ENCODE measurements at places on chromosomes 4 and X.
A peak's percentile ranks its signal among the peaks of the same experiment; 100 is the strongest.

DNA sequence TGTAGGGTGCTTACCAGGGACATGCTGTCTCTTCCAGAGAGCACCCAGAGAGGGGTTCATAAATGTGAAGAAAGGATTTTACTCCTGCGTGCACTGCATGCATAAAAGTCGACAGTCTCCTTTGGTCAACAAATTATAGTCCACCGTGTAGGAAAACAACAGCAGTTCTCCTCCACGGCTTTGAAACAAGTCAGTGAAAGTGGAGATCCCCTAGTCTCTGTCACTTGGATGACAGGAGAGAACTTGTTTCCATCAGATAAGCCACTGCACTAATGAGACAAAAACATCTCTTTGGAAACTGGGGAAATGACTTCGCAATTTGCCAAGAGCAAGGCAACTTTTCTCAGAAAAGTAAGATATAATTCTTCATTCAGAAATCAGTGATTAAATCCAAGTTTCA lies 9.7 kb downstream of the UNC5C start:
- DNase-seq, result no peak

DNA sequence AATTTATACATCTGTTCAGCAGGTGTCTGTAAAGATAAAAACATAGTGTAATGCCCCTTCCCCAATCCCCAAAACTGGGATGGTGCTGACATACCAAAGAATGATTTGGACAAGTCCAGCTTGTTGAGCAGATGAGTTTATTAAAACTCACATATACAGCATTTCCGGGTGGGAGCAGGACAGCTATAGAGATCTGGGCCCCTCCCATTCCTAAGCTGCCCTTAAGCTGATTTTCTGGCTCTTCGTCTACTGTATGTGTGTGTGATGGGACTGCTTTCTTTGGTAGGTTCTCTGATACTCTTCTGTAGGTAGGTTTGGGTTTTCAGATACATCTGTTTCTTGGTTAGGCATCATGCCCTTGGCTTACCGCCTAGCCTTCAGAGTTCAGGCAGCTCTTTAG lies 703.7 kb upstream of the PCDH10 start:
- no peak for DNase-seq

DNA sequence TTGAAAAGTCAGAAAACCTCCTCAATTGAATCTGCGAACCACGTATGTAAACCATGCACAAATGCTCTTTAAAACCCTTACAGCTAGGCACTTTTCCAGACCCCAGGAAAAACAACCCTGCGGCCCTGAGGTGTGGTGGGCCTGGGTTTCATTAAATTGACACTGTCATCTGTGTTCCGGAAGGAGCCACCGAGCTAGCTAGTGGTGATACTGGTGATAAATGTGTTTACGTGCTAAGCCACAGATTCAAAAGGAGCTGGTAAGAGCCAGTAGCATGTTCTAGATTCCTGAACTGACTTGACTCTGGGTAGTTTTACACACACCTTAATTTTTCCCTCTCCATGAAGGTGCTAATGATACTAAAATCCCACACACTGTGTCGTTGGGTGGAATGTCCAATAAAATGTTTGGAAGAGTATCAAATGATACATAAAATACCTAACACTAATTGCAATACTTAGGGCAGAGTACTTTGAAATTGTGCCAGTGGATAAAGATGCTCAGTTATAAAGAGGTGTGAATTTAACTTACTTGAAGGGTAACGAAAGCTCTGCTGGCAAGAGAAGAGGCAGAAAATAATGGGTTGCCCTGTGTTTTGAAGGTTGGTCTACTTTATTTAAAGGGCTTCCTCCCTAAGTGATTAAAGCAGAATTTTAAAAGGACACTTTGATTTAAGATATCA lies 8.5 kb downstream of the SMS start:
- no peak for DNase-seq

DNA sequence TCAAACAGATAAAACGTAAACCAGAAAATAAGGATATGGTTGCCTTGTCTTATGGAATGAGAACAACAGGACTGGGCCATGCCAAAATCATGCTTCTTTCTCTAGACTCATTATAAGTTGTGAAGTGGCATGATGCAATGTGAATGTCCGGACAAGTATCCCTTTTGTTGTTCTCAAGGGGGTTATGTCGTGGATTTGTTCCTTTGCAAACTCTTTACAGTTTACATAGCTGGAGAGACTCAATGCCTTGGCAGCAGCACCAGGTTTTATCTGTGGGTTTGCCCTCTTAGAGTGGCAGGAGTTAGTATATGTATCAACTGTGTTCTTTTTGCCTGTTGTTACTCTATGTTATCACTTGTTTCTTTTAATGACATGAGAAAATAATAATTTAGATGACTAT lies 41.4 kb downstream of the SPRY1 start:
- no peak for DNase-seq

DNA sequence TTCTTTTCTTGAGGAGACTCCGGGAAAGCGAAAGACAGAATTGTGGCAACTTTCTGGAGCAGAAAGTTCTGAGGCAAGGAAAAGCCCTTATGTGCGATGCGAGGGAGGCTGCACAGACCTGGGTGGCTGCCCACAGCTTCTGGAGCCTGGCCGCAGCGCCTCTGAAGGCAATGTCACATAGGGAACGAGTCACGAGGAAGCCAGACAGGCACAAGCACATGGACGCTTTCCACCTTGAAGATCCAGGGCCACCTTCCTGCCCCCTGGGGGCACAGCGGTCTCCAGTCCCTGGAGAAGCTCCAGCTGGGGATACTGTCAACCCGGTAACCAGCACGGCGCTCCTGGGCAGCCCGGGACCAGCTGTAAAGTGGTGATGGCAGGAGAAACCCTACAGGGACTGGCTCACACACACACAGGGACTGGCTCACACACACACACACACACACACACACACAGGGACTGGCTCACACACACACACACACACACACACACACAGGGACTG lies 69.8 kb downstream of the MTNR1A start:
- DNase-seq, result peak; percentile 42

- no peak for DNase-seq
Measured at GRCh38 chrX:143615851-143616250, 20.1 kb downstream of the SLITRK4 start.

GRCh38 chrX:15254852-15255251 lies 15.0 kb downstream of the ASB9 start:
- DNase-seq, result no peak

- DNase-seq, result no peak
Measured at GRCh38 chr4:158346576-158346975, 136.3 kb downstream of the TMEM144 start.

Data from left ventricle myocardium superior (tissue), 1 donor.